GM13977 (cell line): ENCODE measurements at places on chromosomes 16 and 17.

DNA sequence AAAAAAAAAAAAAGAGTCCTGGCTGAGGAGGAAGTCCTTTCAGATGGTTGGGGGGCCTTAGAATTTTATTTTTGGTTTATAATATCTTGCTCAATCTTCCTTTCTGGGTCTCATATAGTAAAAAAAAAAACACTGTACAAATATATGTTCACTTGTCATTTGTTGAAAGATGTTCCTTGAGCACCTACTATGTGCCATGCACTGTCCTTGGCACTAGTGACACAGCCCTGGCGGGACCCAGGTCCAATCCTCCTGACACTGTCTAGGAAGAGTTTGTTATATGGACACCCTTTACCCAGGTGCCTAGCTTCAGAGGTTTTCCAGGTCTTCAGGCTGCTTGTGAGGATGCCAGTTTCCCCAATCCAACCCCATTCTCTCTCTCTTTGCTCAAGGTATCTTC, 2.0 kb downstream of the CHST4 start:
- no peak for DNase-seq

DNA sequence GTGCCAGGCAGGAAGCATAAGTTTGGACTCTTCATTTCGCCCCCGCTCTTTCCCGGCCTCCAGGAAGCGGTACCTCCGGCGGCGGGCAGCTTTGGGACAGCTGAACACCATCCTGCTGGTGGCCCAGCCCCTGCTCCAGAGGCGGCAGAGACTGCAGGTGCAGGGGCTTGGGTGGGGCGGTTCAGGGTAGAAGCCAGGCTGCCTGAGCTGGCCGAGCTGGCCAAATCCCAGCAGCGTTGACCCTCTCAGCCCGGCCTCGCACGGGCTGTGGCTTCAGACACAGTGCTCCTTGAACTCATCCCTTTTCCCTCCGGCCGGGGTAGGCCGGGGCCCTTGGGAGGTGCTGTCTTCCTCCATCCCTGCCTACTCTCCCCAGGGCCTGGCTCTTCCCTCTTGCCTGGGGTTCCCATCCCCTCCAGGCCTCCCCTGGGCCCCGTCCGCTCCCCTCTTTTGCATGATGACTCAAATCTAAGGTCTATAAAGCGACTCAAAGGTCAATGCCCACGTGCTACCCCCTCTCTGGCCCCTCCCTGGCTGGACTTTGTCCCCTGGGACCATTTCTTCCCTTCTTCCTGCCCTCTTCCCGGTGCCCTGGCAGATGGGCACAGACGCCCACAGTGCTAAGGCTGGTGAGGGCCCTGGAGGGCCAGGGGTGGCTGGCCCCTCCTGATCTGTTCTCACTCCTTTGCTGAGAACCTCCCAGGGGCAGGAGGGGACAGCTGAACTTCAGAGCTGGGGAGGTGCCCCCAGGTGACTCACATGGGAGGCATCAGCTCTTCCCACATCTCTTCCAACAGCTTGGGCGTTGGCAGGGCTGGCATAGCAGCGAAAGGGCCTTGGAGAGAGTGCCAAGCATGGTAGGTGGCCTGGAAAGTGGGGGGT, 22.7 kb downstream of the MYO15B start:
- no peak for DNase-seq

- peak; percentile 24 for DNase-seq
Measured at GRCh38 chr16:22898874-22899348, 84.9 kb downstream of the HS3ST2 start.

GRCh38 chr17:44213403-44214229, 5.9 kb downstream of the UBTF start:
- DNase-seq = no peak

- no peak for DNase-seq
Measured at GRCh38 chr17:78817123-78817522, 23.5 kb downstream of the USP36 start.

DNA sequence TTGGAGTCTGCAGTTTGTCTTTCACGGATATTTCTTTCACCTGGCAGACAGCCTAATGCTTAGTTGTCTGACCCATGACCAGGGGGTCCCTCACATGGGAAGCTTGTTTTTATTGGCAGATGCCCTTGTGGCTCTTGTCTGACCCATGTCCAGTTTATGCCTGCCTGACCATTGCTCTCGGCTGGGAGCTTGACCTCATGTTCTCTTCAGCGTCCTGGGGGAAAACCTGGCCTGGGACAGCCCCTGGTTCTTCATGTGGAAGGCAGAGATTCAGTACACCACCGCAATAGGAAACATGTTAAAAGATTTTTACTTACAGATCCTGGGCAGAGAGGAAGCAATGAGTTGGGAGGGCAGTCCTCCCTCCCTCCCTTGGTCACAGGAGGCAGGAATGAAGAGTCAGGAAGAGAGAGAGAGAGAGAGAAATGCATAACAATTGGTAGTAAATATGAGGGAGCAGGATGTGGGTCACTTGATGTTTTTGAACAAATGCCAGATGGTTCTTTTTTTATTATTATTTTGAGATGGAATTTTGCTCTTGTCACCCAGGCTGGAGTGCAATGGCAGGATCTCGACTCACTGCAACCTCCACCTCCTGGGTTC, 302.7 kb upstream of the MYOCD start:
- DNase-seq = no peak
